ENCODE measurements at places on chromosomes 5 and 9.
A peak's percentile ranks its signal among the peaks of the same experiment; 100 is the strongest.

DNA sequence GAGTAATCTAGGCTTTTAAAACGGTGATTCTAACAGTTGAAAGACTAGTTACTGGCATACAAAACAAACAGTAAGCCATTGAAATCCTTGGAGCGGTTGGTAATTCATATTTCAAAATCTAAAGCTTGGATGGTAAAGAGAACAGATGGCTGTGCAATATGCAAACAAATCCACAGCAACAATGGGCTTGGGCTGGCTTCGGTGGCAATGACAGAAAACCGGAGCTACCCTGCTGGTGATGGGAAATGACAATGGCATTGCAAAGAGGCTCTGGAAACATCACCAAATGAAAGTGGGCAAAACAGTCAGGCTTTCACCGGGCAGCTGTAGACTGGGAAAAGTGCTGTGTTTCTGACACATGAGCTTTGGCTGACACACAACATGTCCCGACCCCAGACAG lies 42.2 kb downstream of the MED27 start:
- DNase-seq, result no peak

GRCh38 chr9:87684627-87685219 lies 41.2 kb upstream of the CTSL start:
- DNase-seq, result peak; percentile 36

DNA sequence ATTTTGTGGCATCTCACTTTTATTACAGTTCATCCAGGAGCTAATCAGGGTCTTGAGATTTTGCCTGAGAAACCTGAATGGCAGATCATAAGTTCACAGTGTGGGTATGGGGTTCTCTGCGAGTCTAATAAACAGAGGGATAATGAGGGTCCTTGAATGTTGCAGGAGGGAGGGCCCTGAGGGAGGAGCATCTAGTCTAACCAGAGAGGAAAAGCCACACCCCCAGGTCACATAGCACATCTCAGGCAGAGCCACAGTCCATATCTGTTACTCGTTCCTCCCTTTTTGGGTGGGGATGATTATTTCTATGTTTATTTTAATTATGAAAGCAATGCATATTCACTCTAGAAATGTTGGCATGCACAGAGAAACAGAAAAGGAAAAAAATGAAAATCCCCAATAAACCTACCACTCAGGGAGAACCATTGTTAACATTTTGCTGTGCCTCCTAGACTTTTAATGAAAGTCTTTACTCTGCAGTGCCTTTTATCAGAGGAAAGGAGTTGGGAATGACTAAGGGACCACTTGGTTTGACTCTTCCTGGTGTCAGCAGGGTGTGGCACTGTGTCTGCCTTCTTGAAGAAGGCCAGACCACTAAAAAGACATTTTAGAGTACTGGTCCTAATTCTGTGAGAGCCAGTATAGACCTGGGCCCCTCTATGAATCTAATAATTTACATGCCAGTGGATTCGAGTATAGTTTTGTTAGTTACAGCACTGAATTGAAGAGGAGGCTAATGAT lies 2.8 kb downstream of the GALNT12 start:
- no peak for DNase-seq

GRCh38 chr5:135398160-135398854 lies 724 bp downstream of the MACROH2A1 start:
- no peak for DNase-seq
